NCI-H1092 treated with DMSO at 0.1 percent for 48 hours (cell line): ENCODE measurements at places on chromosomes 3 and 15.

DNA sequence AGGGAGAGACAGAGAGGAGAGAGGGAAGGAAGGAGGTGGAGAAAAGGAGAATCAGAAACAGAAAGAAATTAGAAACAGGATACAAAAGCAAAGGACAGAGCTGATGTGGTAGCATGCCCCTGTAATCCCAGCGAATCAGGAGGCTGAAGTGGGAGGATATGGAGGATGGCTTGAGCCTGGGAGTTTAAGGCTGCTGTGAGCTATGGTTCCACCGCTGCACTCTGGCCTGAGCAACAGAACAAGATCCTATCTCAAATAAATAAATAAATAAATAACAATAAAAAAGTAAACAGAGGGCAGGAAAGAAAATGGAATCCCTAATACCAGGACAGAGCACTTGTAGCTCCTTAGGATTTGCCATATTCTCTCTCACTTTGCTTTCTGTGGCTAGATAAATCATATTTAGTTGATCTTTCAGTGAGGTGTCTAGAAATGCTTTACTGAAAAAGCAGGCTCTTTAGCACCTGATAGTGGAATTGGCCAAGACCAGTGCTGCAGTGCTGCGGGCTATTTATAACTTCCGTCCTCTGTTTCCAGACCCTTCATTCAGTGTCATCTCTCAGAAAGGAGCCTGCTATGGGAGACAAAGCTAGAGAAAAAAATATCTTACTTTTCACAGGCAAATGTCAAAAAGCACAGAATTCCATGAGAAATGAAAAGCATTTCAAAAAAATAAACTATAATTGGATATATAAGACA lies 20.0 kb upstream of the SLC28A2 start:
- no peak for DNase-seq

- DNase-seq: no peak
These were observed 11.3 kb downstream of the ADAM10 start for GRCh38 chr15:58738046-58738707.

GRCh38 chr3:116971531-116971930 lies 262.0 kb downstream of the TUSC7 start:
- no peak for DNase-seq

- peak; percentile 96 for DNase-seq
These were observed 60.0 kb downstream of the PIK3CB start for GRCh38 chr3:138774529-138775253.

DNA sequence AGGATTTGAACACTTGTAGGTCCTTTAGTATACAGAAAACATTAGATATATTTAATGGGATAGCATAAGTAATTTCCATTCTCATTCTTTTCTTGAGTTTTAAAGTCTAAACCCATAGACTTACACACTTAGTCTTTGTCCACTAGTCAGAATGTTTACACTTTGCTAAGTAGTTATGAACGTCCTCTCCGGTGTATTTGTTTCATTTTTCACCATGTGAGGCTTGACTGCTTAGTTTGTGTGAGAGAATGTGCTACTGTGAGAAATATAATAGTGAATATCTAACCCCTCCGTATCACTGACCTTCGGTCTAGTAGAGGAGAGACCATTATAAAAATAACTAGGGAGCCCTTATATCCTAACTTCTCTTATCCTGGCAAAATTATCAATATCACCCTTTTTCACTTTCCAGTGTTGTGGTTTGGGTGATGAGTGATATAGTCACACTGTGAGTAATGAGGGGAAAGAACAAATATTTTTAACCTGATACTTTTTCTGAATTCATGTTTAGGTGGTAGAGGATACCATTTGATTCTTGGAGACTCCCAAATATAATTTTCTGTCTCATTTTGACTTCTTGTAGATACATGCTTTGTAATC lies 122.4 kb downstream of the UBE2E2 start:
- no peak for DNase-seq

GRCh38 chr3:126954141-126954842 lies 28.6 kb upstream of the PLXNA1 start:
- DNase-seq: no peak

- DNase-seq: no peak
These were observed 3.4 kb downstream of the PPM1M start for GRCh38 chr3:52248816-52249547.

DNA sequence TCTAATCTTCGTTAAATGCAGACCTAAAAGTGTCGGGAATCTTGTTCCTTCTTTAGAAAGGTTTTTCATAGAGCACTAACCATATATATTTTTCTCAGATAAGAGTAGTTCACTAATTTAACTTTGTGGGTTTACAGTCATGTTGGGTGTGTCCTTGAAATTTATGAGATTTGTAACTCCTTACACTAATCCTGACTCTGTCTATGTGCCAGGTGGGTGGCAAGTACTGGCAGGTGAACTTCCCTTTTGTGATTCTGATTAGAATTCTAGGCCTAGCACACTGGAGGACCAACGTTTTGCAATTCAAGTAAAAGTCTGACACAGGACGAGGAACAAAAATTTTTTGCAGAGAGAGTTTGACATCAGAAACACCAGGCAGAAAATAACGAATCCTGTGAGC lies 220.1 kb downstream of the P3H2 start:
- DNase-seq: no peak

GRCh38 chr15:25807063-25807462 lies 56.1 kb downstream of the ATP10A start:
- no peak for DNase-seq

DNA sequence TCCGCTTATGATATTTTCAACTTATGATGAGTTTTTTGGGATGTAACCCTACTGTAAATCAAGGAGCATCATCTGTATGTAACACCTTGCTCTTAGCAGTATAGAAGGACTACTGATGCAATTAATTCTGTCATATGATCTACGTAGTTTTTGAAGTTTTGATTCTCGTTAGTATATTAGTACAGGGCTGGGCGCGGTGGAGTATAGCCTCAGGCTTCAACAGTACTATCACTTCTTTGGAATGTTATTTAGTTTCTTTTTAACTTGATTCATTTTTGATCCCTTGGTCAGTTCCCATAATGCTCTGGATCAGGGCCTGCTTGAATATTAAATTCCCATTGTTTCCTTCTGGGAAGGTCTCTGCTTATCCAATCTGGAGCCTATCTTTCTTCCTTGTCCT lies 23.9 kb upstream of the AP4E1 start:
- no peak for DNase-seq

DNA sequence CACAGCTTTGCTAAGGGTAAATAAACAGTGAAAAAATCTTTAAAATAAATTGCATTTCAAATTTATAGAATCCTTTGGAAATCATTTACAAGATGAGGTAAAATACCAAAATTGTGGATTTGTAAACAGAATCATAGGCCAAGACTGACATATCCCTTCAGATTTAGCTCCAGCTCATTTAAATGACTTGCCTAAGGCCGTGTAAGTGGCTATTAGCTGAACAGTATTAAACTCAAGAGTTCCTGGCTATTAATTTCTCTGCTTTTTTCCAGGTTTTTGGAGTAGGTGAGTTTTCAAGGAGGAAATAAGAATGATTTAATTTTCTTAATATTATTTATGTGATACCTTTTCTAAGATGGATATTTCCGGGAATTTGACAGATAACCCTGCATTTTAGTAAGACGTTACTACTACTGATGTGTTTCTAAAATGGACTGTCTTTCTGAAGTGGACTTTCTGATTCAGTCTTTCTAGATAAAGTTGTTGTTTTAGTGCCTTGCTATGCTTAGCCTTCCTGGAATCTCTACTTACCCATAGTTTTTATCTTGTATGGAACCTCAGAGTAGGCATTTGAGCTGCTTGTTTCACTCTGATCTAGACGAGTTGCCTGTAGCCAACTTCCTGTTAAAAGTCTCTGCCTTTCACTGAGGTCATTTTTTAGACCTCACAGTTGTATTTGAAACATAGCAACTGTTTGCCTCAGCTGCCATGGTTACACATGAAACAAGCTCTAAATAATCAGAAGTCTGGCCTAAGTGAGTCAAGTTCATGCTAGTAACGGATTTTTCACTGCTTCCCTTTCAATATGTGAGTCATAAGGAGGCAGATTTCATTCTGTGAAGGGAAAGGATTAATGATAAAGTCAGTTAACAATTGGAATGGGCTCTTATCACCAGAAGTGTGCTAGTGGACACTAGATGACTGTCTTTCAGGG lies 127.0 kb downstream of the KLHL25 start:
- no peak for DNase-seq
